ENCODE measurements at places on chromosomes 16 and 17.

- DNase-seq, result no peak
These were observed 19.6 kb downstream of the COG7 start for GRCh38 chr16:23433261-23433920.

- DNase-seq, result no peak
These were observed 5.3 kb downstream of the DEF8 start for GRCh38 chr16:89953671-89954406.

DNA sequence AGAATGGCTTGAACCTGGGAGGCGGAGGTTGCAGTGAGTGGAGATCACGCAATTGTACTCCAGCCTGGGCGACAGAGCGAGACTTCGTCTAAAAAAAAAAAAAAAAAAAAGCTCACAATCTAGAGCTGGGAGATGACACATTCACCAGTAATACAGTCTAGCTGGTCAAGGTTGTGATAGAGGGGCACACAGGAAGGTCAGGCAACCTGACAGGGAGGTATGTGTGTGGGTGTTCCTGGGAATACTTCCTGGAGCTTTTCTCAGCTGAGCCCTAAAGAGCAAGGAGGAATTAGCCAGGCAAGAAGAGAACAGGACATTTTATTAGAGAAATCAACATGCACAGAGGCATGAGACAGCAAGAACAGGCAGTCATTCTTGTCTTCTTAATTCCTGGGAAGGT lies 216.7 kb downstream of the SHISA9 start:
- no peak for DNase-seq

GRCh38 chr17:78793415-78793814 lies 11.3 kb upstream of the CYTH1 start:
- no peak for DNase-seq

DNA sequence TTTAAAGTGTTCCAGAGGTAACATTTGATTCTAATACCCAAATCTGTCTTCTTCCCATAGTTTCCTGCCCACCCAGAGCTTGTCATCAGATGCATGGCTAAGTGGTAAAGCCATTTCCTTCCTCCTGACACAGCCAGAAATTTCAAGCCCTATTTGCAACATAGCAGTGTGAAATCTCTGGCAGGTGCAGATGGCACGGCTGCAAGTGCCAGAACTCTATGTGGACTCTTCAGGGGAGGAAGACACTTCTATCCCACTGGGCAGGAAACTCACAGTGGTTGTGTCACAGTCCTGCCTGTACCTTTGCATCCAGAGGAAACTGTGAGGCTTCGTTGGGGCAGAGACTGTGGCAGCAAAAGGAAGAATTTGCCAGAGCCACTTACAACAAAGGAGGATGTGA lies 13.2 kb downstream of the DYNLRB2 start:
- DNase-seq, result no peak

DNA sequence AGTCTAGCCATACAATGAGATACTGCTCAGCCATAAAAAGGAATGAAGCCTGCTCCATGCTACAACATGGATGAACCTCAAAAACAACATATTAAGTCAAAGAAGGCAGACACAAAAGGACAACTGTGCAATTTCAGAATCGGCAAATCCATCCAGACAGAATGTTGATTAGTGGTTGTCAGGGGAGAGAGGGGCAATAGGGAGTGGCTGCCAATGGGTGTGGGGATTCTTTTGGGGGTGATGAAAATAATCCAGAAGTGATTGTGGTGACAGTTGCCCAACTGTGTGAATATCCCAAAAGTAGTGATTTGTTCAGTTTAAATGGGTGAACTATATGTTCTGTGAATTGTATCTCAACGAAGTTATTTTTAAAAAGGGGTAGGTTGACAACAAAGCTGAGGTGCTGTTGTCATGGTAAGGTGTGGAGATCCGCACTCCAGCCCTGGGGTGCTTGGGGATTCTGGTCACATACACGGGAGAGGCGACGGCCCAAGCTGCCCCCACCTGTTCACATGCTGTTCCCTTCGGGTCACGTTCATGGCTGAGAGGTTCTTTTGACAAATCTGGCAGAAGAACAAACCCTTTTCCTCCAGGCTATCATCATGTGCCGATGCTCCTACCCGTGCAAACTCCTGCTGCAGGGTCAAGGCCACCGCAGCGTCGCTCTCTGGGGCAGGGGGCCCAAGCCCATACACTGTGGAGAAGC lies 9.6 kb downstream of the SLX4 start:
- DNase-seq, result no peak

- no peak for DNase-seq
These were observed 1.3 kb downstream of the NTAN1 start for GRCh38 chr16:15054357-15055140.
